ENCODE measurements at places on chromosomes 3 and 15. TPM values are rescaled to one million over a fixed set of nuclear protein-coding genes. Genes with fewer than 3 reads are reported as not detected.

Gene GTF2A2
- total RNA-seq = 86.3 TPM

Gene CELSR3
- 16.2 TPM for total RNA-seq

Gene ADGRG7
- not detected for total RNA-seq

Gene KLHL6
- total RNA-seq = 36.9 TPM

Gene CLDN18
- not detected for total RNA-seq

Gene ACAN
- total RNA-seq = not detected

Gene CCDC54
- not detected for total RNA-seq

Gene HRG
- not detected for total RNA-seq

Gene ZDHHC23
- total RNA-seq = 3.7 TPM

Gene REC114
- total RNA-seq = not detected

Gene ACAP2
- total RNA-seq = 68.3 TPM

Gene AQP9
- total RNA-seq = 0.30 TPM

Gene GPR156
- not detected for total RNA-seq

Gene NT5DC2
- 28.7 TPM for total RNA-seq

All from activated naive CD8-positive, alpha-beta T cell treated with anti-CD3 and anti-CD28 coated beads, Interleukin-2, amount 10 ng/mL, durations not matched to agents 7 days and 5 days (primary cell).